ENCODE measurements at places on chromosomes 7 and 10.

GRCh38 chr10:114631666-114632417, 26.2 kb downstream of the ABLIM1 start:
- DNase-seq = no peak

- no peak for DNase-seq
These were observed 86.9 kb downstream of the VTI1A start for GRCh38 chr10:112533916-112534315.

GRCh38 chr7:66105263-66105748, 9.3 kb upstream of the CRCP start:
- no peak for DNase-seq

- DNase-seq = peak; percentile 54
These were observed 871 bp downstream of the ST7 start for GRCh38 chr7:116953906-116954838.

- no peak for DNase-seq
These were observed 248.3 kb upstream of the IGFBP3 start for GRCh38 chr7:46169384-46169755.

- no peak for DNase-seq
These were observed 45.9 kb upstream of the WDR11 start for GRCh38 chr10:120805014-120805812.

DNA sequence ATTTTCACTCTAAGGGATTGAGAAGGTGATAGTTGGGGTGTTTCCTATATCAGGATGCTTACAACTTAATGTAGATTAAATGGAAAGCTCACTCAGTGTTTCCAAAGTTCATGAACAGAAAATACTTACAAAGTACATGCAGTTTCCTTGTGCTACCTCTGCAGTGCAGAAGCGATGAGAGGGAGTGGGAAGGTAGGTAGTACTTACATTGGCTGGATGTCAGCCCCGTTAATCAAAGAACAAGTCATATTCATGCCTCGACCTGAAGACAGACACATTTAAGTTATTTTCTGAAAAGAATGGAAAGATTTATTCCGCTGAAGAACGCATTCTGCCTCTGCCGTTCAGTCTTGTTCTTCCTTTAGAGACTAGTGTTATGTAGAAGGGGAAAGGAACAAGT, 93.1 kb downstream of the ZMYND11 start:
- no peak for DNase-seq

DNA sequence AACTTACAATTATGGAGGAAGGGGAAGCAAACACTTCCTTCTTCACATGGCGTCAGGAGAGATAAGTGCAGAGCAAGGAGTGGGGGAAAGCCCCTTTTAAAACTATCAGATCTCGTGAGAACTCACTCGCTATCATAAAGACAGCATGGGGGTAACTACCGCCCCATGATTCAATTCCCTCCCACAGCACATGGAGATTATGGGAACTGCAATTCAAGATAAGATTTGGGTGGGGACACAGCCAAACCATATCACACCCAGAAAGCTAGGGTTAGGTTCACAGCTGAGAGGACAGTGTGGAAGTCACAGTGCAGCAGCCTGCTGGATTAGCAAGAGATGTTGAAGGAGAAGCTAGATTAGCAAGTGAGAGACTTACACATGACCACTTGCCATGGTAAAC, 81.6 kb downstream of the CRTAC1 start:
- DNase-seq = no peak

DNA sequence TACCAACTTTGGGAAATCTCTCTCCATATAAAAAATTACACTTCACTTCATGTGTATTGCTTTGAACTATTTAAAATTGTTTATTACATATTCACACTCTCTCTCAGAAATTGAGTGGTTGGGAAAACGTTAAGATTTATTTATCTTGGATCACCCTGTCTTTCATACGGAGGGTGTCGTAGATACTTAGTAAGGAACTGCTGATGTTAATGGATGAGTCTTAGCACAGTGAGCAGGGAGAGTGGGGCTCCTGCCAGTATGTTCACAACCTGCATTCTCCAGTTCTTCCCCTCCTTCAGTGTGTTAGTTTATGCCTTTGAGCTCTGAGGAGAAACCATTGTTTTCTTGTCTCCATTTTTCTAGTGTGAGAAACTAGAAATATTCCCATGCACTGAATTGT, 67.1 kb downstream of the CDK14 start:
- DNase-seq = no peak

DNA sequence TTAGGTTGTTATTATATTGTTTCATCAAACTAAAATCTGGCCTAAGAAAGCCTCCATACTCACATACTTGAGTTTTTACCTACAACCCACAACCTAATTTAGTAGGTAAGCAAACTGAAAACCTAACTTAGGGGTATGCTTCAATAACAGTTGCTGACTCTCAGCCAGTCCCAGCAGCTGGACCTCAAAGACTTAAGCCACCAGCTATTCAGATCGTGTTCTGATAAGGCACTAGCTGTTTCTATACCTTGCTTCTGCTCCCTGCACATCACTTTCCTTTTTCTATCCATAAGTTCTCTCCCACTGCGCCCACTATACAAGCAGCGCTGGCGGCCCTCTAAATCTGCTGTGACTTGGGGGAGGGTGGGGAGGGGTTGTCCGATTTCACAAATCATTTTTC, 42.3 kb downstream of the SUGCT start:
- DNase-seq = no peak

GRCh38 chr10:79904671-79905321, 44.1 kb downstream of the SFTPD start:
- DNase-seq = peak; percentile 7

- DNase-seq = no peak
These were observed 38.4 kb upstream of the ZNF438 start for GRCh38 chr10:31070025-31070424.

- DNase-seq = no peak
These were observed 90.6 kb upstream of the PDCD4 start for GRCh38 chr10:110781139-110781538.

DNA sequence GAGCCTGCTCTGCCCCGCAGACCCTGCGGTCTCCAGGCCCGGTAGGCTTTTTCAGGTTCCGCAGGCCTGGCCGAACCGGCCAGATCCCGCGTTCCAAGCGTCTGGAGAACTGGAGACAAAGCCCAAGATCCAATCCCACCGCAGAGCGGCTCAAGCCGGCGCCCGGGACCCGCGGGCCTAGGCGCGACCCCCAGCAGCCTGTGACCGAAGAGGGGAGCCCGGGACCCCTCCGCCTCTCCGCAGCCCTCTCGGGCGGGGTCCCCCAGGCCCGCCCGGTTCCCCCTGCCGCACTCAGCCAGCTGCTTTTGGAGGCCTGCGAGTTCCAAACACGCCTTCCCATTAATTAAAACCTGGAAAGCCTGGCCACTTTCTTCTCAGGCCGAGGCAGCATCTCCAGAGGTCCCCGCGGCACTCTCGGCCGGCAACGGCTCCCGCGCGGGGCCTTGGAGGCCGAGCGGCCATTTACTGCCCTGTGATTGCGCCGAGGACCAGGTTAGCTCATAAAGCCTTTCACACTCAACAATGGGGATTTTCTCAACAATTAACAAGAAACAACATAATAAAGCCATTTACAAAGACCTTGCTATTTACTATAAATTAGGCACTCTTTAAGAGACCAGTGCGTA, 16.7 kb downstream of the SKIDA1 start:
- no peak for DNase-seq

GRCh38 chr10:123689880-123690279, 23.7 kb downstream of the GPR26 start:
- no peak for DNase-seq

- DNase-seq = no peak
These were observed at the start of gene GIMAP1 for GRCh38 chr7:150716368-150716767. Gene GIMAP1, plus strand, starts transcription at chr7:150716613. Its CDS starts 2,435 bp downstream, at chr7:150719048.

DNA sequence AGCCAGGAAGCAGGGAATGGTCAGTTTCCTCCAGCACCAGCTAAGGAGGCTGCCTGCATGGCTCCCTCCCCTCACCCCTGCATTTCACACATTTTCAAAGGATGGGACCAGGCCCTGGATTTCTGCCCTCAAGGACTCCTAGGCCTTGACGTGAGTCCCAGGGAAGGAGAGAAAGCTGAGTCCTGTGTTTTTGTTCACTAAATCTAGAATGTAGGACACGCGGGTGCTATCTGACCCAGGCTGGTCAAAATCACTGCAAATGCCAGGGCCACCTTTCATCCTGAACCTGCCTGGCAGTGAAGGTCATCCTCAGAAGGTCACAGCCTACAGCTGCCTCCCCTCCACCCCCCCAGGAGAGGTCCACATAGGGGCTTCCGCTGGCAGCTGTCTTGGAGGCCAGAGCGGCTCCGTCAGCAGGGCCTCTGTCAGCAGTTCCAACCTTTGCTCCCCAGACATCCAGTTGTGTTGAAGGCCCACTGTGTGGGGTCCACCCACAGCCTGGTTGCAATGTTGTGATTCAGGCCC, 18.0 kb downstream of the RHBDD2 start:
- DNase-seq = no peak

DNA sequence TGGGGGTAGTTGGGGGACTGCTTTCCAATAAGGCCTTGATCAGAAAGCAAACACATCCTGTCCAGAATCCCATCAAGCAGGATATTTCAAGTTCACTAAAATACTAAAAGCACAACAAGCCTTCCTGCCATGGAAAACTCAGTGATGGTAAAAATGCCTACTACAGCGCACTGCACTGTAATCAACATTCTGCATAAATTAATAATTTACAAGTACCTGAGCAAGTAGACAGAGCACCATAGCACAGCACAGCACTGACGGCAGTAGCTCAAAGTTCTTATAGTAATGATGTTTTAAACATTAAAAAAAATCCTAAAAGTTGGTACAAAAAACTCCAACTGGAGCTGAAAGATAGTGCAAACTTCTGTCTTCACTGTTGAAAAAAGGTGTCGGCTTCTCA, 120.5 kb downstream of the FANK1 start:
- no peak for DNase-seq

GRCh38 chr7:30306976-30307375, 22.6 kb downstream of the ZNRF2 start:
- no peak for DNase-seq

DNA sequence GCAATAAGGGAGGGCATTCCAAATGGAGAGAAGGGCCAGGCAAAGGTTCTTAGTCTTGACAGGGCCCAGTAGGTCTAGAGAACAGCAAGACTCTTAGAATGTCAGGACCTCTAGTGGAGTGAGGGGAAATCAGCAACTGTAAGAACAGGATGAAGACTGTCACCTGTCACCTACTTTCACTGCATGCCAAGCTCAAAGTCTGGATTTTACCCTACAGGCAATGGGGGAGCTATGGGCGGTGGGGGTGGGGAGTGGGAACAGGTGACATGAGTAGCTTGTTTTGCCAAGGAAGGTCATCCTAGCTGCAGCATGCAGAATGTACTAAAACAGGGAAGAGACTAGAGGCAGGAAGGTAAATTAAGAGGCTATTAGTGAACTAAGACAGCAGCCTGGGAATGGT, 18.3 kb downstream of the GOT1 start:
- no peak for DNase-seq

GRCh38 chr10:63636812-63637211, 115.6 kb downstream of the REEP3 start:
- DNase-seq = no peak

GRCh38 chr10:125291836-125292235, 131.5 kb upstream of the CTBP2 start:
- DNase-seq = no peak

- DNase-seq = no peak
These were observed 48.2 kb upstream of the LOXL4 start for GRCh38 chr10:98316170-98316569.

DNA sequence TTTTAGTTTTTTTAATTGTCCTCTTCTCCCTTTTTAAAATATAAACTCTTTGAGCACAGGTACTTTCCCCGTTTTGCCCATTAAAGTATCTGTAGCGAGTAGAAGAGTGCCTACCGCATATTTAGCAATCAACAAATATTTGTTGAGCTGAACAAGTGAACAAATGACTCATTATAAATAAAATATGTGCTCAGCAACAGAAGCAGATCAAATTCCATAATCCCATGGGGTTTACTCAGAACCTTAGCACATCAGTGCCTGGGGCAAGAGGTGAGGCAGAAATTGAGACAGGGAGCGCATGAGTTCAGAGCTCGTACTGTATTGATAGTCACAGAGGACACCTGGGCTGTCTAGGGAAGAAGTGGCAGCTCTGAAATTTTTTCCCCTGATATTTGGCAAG, 161.0 kb downstream of the SEM1 start:
- DNase-seq = no peak

- no peak for DNase-seq
These were observed 2.5 kb upstream of the GDF2 start for GRCh38 chr10:47319784-47320183.

GRCh38 chr7:96331233-96331632, 9.3 kb upstream of the SLC25A13 start:
- no peak for DNase-seq

GRCh38 chr7:29859524-29860185, 53.3 kb downstream of the WIPF3 start:
- no peak for DNase-seq

DNA sequence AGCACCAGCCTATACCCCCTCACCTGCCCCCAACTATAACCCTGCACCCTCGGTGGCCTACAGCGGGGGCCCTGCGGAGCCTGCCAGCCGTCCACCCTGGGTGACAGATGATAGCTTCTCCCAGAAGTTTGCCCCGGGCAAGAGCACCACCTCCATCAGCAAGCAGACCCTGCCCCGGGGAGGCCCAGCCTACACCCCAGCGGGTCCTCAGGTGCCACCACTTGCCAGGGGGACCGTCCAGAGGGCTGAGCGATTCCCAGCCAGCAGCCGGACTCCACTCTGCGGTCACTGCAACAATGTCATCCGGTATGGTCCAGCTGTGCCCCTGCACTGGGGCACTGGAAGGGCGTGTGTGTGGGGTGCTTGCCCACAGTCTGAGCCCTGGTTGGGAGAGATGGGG, 40.0 kb upstream of the BMPR1A start:
- DNase-seq = no peak

DNA sequence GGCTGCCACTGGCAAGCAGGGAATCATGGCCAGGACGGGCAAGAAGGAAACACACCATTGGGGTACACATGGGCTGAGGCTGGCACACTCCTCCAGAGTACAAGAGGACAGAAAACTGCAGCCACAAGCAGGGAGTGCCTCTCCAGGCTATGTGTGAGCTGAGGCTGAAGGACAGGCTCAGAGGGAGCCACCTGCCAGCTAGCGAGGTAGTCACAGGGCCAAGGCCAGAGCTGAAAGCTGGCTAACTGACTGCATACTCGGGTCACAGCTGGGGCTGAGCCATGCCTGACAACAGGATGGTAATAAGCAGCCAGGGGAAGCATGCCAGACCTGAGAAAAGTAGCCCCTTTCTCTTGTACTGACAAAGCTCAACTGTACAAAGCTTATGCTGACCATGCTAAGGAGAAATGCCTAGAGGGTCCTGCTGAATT, 52.0 kb downstream of the KIF5B start:
- DNase-seq = no peak

DNA sequence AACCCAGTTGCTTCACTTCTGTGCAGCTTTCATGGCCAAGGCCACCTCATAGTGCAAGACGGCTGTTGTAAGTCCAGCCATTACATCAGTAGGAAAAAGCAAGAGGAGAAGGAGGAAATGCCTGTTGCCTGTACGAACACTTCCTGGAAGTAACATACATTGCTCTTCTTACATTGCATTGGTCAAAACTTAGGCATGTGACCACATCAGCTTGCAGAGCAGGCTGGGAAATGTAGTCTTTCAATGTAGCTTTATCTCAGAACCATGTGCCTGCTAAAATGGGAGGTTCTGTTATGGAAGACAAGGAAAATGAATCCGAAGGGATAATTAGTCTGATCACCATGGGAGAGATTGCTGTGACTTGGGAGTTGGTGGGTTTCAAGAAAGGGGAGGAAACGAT, 4.3 kb downstream of the SLC29A3 start:
- DNase-seq = no peak

- DNase-seq = no peak
These were observed 554.0 kb downstream of the MDFIC start for GRCh38 chr7:115475761-115476385.
